ENCODE measurements at places on chromosomes 6 and 20.

DNA sequence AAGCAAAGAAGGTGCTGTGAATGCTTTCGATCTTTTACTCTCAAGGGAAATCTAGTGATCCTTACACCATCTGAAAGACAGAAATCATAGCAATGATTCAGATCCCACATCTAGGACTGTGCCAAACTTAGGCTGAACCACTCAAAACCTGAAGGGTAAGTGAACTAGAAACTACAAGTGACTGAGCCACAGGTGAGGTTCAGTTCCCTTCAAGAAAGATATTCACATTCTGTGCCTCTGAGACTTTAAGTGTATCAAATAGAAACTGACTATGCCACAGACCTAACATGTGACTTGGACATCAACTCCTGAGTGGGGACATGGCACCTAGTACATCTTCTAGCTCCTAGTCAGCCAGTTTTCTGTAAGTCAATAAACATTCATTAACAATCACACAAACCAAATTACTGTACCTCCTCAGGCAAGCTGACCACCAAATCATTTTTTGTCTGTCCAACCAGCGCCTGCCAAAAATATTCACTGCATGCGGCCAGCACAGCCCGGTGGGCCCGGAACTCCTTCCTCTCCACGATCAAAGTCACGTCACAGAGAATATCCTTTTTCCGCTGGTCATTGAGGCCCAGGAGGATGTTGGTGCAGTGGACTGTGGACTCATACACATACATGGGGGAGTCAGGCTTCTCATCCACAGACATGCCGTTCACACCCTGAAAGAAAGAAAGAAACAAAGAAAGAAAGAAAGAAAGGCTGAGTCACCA is 114.1 kb downstream of the GJA10 start:
- DNase-seq: no peak

GRCh38 chr20:58700823-58701222 is 8.2 kb downstream of the NPEPL1 start:
- no peak for DNase-seq

GRCh38 chr6:92777146-92777740 is 642.1 kb downstream of the EPHA7 start:
- DNase-seq: peak; percentile 4

GRCh38 chr6:14317387-14317970 is 199.9 kb downstream of the CD83 start:
- DNase-seq: no peak

DNA sequence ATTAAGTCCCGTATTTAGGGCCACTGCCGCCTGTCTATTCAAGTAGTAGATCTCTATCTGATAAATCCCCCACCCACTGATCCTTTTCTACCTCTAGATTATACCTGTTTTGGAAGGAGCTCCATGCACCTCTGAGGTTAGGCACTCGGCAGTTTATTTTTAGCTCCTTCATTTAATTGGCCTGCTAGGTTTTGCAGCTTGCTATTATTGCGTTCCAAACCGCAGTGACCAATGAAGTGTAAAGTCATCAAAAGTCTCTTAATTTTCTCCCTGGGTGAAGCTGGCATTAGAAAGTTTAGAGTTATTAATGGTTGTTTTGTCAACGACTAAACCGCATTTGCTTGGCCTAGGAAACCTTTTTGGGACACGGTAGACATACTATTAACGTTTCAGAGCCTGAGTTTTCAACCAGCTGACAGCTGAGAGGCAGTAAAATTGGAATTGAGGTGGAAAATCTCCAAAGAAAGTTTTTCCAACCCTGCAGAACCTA is 60.0 kb downstream of the RFPL4B start:
- DNase-seq: no peak

All from adipocyte (in vitro differentiated cells).